ENCODE measurements at places on chromosomes 16 and 17.

- DNase-seq, result no peak
Observed at GRCh38 chr17:59527931-59528330, 37.5 kb upstream of the DHX40 start.

GRCh38 chr16:23729503-23730424 lies 16.7 kb upstream of the ERN2 start:
- DNase-seq, result no peak

DNA sequence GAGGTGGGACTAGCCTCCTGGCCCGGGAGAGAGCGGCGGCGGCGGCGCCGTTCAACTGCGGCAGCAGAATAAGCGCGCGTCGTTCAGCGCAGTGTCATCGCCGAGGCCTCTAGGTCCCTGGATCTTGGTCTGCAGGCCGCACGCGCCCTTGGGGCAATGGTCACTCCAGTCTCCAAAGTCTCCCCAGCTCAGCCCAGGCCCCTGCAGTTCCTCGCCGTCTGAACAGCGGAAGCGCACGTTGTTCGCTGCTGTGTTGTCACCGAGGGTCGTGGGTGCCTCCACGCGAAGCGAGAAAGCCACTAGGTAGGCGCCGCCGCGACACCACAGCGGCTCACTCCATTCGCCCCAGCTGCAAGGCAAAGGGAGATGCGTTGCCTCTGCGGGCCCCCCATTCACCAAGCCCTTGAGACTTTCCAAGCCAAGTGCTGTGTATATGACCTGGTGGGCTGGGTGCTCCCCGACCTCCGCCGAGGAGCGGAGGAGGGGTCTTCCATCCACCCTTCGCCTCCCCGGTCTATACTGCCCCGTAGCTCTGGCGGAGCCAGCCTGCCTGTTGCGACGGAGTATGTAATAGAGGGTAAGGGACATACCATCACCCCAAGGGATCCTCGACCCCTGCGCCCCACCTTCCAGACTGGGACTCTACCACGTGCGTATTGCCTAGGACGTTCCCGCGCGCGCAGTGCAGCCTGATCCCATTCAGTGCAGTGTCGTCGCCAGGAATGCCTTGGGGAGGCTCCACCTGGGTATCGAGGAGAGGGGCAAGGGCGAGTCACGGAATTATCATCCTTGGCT lies 656 bp downstream of the VMO1 start:
- no peak for DNase-seq

DNA sequence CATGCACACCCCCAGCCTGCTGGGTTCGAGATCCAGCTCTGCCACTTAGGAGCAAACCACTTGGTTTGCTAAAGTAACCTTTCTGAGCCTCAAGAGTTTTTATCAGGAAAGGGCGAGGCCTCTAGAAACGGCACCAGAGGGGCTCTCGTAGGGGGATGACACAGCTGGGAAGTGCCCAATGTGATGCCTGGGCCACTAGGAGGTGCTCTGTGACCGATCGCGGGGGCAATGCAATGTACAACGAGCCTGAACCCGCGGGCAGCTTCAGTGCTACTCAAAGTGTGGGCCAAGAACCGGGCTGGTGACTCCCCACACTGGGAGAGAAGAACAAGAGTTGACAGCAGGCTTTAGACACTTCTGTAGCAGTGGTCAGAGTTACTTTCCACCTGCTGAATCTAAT lies 9.4 kb downstream of the C16orf89 start:
- peak; percentile 20 for DNase-seq

DNA sequence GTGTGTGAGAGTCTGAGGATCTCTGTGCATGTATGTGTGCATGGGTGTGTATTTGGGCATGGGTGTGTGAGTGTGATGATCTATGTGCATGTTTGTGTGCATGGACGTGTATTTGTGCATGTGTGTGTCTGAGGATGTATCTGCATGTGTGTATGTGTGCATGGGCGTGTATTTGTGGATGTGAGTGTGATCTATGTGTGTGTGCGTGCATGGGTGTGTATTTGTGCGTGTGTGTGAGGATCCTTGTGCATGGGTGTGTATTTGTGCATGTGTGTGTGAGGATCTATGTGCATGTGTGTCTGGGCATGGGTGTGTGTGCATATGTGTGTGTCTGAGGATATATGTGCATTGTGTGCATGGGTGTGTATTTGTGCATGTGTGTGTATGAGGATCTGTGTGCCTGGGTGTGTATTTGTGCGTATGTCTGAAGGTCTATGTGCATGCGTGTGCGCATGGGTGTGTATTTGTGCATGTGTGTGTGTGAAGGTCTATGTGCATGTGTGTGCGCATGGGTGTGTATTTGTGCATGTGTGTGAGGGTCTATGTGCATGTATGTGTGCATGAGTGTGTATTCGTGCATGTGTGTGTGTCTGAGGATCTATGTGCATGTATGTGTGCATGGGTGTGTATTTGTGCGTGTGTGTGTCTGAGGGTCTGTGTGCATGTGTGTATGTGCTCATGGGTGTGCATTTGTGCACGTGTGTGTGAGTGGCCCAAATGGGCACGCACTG lies 26.5 kb upstream of the ITGAX start:
- no peak for DNase-seq

DNA sequence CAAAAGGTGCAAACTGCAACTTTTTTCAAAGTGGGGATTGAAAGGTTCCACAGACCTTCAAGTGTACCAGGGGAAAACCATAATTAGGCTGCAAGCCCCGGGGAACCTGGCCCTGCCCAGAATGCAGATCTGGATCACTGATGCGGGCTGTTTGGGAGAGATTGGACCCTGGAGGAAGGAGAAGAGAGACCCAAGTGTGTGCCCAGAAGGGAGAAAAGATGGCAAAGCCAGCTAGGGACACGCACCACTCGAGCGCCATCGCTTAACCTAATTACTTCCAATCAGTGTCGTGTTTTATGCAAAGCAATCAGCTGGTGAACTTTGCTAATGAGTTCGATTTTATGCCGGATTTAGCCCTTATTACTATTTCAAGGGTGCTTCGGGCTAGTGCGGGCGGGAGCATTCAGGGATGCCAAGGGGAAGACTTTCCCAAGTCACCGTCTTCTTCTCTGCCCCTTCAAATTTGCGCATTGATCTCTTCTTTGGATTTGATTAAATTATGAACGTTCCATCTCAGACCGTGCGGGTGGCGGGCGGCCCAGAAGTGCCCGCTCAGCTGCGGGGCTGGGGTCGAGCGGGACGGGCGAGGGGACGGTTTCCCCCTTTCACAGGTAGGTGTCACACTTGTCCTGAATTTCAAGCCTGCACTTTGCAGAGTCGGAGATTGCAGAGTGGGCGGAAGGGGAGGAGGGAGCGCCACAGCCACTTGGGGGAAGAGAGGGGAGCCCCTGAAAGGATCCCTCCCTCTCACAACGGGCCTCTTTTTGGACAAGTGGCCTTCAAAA lies 4.0 kb downstream of the IRX5 start:
- no peak for DNase-seq

GRCh38 chr16:11423315-11424117 lies 78.3 kb downstream of the RMI2 start:
- peak; percentile 50 for DNase-seq

GRCh38 chr17:18992454-18993130 lies 12.0 kb downstream of the FAM83G start:
- no peak for DNase-seq

- DNase-seq, result peak; percentile 38
Observed at GRCh38 chr17:10698096-10698818, 863 bp downstream of the ADPRM start.

GRCh38 chr17:40451420-40451819 lies 8.2 kb downstream of the IGFBP4 start:
- DNase-seq, result no peak

GRCh38 chr16:52446080-52446479 lies 100.9 kb downstream of the TOX3 start:
- DNase-seq, result no peak

GRCh38 chr17:59762049-59762823 lies 54.8 kb downstream of the VMP1 start:
- DNase-seq, result peak; percentile 73

DNA sequence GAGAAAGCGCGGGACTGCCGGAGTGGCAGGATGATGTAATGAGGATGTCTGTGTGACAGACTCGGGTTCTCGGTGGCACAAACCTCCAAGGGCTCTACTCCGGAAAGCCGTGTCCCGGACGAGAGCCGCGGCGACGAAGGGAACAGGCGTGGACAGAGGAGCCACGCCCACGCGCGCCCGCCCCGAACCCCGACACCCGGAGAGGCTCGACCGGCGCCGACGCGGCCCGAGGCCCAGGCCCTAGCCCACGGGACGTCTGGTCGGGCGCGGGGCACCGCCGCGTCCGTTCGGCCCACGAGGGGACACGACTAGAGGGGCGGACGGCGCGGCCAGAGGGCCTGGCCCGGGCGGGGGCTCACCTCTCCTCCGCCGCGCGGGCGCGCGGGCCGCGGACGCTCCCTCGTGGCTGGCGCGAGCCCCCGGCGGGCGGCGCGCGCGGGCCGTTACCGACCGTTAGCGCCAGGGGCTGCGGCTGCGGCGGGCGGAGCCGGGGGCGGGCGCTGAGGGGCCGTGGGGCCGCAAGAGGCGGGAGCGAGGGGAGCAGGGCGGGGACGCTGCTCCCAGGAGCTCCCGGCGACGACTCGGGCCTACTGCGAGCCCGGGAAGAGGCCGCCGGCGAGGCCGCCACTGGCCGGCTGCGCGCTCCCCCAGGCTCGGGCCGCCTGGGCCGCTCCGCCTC lies 2.1 kb upstream of the IRX5 start:
- peak; percentile 55 for DNase-seq

DNA sequence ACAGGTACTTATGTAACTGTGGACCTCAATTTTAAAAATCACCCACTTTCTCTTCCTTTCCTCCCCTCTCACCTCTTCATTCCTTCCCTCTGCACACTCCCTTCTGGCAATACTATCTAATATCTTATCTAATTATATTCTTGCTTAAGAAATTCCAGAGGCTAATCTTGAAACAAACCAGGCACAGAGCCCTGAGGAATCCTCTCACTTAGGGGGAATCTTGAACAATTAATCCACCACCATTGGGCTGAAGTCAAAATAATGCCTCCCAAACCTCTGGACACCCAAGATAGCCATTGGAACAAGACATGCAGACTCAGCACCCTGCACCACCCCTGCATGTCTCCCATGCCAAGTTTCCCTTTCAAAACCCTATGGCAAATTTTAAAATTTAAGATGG lies 1.0 kb upstream of the KRTAP4-6 start:
- DNase-seq, result no peak

- no peak for DNase-seq
Observed at GRCh38 chr17:27743281-27743885, 56.9 kb downstream of the NOS2 start.

DNA sequence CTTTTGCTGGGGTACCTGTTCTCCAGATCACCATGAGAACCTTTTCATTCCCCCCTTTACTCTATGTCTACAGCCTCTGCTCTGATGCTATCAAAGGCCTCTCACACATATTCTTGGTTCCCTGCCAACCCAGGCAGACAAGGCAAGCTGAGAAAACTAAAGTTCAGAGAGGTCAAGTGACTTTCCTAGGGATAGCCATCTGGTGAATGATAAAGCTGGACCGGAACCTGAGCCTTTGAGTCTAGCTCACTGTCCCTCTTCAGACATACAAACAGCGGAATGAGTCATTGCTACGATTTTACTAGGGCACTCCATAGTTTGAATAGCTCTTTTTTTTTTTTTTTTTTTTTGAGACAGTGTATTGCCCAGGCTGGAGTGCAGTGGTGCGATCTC lies 73.3 kb downstream of the XYLT1 start:
- peak; percentile 98 for DNase-seq

- DNase-seq, result no peak
Observed at GRCh38 chr16:88900662-88901052, 34.2 kb upstream of the PABPN1L start.

DNA sequence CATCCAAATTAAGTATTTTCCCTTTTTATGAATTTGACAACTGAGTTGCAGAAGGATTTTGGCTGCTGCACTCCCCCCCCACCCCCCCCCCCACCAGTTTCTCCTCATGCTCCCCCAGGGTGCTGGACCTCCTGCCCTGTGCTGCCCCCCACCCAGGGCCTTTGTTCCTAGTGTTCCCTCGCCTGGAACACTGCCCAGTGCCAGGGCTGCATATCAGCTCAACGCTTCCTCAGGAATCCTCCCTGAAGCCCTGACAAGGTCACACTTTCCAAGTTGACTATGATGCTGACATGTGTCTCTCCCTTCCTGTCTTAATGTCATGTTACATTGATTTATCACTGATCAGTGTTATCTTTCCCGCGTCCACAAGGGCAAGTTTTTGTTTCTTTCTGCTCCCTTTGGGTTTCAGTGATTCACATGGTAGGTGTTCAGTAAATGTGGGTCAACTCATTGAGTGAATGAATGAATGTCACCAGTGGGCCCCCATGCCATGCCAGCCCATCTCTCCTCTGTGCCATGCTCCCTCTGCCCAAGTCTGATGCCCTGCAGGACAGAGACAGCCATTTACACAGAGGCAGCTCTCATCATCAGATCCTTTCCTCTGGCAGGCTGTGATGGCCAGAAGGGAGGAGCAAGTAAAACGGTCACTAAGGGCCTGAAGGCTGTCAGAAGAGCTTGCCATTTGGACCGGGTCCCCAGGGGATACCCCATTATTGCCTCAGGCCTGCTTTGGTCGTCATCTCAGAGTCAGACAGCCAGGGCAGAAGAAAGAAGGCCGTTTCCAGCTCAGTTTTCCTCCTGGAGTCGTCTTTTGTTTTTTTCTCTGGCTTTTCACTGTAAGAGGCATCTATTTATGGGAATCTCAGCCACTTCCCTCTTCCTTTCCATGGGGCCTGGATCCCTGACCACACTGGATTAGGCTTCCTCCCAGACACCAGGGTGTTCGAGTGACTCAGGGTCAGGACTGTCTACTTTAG lies 386.2 kb downstream of the SNX29 start:
- DNase-seq, result peak; percentile 29

- no peak for DNase-seq
Observed at GRCh38 chr16:68190736-68191510, 45.0 kb downstream of the ESRP2 start.

DNA sequence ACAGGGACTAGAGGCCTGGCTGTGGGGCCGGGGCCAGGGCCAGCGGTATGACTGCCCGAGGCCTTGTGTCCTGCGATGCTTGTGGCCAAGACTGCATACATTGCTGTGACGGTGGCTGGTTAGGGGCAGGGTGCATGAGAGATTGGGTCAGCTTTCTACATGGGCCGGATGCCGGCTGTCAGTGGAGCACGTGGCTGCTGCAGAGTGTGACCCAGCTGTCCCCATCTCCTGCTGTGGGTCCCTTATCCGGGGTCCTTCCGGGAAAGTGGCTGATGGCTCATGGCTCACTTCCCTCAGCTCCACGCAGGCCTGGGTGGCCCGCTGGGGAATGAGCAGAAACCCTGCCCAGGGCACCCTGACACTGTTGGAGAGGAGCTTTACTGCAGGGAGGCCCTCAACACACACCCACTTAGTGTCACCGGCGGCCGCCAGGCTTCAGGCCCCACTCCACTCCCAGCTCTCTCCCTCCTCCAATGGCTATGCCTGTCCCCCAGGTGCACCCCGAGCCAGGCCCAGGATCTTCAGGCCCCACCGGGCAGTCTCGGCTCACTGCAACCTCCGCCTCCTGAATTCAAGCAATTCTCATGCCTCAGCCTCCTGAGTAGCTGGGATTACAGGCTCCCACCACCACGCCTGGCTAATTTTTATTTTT lies 808 bp upstream of the RGS11 start:
- no peak for DNase-seq

All from kidney capillary endothelial cell (primary cell).